Pancreas (tissue), 10 donors: ENCODE measurements at places on chromosomes 13 and 19. TPM values are rescaled to one million over a fixed set of nuclear protein-coding genes. Genes with fewer than 3 reads are reported as not detected.

SOX1 gene
- total RNA-seq, result not detected

PLPPR3 gene
- total RNA-seq, result not detected

DNA sequence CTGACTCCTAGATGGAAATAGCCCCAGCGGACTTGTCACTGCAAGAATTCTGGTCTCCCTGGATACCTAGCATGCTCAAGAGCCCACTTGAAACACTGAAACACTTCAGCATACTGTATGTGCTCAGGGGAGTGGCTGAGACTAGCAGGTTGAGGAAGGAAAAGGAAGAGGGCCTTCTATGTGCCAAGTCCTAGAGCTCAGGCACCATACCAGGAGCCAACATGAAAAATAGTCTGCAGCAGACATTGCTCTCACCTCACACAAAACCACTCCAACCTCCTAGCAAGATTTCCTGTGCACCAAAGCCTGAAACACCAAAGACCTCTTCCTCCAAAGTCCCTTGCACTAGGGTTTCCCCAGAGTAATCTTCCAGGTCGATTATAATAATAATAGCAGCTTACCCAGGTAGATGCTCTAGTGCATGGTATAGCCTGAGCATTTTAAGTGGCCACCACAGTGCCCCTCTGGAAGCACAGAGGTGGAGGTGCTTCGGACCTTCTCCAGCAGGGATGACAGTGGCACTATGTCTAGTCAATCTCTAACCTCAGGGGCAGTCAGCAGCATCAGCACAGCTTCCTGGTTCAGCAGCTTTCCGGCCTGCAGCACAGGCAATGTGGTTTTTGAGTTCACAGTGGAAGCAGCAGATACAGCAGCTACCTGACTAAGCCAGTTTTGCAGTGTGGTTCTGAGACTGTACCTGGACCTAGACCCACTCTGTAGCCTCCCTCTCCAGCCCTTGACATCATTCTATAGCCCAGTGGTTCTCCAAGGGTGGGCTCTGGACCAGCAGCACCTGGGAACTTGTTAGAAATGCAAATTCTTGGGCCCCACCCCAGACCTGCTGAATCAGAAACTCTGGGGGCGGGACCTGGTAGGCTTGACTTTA, 45.6 kb upstream of the UBE2L5 start:
- H3K36me3 ChIP-seq, result no peaks in the 10 kb centered on the region
- no peak overlapping the region for H3K4me3 ChIP-seq
- peaks cover 6% of the 10 kb centered on the region for H3K4me1 ChIP-seq
- no peak for DNase-seq

- DNase-seq, result no peak
- H3K36me3 ChIP-seq, result no peaks in the 10 kb centered on the region
- no peaks in the 10 kb centered on the region for H3K27me3 ChIP-seq
- peaks cover 51% of the 10 kb centered on the region for H3K4me1 ChIP-seq
- H3K4me3 ChIP-seq, result no peak overlapping the region
Measured at GRCh38 chr19:19459073-19459472, 53.6 kb downstream of the GATAD2A start.

DNA sequence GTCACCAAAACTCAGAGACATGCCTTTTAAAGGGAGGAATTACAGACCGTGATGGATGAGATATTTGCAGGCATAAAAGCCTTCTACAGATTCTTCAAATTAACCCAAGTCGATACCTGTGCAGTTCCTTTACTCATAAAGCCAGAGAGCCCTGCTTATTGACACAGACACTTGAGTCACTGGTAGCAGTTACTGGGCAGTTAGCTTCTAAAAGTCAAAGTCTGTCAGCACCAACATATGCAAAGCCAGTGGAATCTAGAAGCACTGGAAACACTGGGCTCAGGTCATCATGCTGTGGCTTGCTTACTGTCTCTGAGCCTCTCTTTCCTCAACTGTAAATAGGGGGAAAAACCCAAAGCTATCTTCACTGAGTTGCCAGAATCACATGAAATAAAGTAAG, 25.7 kb upstream of the LRCH1 start:
- no peaks in the 10 kb centered on the region for H3K36me3 ChIP-seq
- no peak overlapping the region for H3K27ac ChIP-seq
- no peaks in the 10 kb centered on the region for H3K4me1 ChIP-seq
- no peak overlapping the region for H3K4me3 ChIP-seq
- no peak for DNase-seq
- no peaks in the 10 kb centered on the region for H3K27me3 ChIP-seq

DNA sequence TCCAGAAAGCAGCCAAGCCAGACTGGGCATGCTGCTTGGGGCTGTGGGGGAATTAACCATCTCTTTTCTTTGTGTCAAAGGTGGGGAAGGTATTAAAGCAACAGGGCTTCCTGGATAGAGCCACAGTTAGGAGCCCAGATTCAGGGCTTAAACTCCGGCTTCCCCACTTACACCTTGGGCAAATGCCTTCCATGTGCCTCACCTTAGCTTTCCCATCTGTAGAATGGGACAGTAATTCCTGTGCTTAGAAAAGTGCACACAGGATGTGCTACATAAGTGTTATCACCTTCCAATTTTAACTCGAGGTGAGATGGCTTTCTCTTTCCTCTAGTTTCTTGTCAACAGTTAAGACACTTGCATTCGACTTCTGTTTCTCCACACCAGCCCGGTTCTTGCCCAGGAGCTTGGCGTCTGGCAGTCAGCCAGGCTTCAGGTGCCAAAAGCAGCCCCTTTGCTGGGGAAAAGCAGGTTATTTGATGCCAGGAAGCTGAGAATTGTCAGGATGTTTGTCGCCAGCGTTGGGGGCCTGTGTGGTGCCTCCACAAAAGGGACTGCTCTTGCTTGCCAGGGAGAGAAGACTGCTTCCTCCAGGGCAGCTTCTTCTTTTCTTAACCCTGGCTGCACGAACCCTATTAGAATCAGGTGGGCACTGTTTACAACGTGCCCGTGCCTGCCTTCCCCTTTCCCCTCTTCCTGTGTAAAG, 79.2 kb downstream of the SIPA1L3 start:
- H3K36me3 ChIP-seq, result no peaks in the 10 kb centered on the region
- H3K4me1 ChIP-seq, result peaks cover 11% of the 10 kb centered on the region
- no peak for DNase-seq
- H3K4me3 ChIP-seq, result no peak overlapping the region
- no peak overlapping the region for H3K27ac ChIP-seq
- no peaks in the 10 kb centered on the region for H3K27me3 ChIP-seq

- H3K27me3 ChIP-seq, result no peaks in the 10 kb centered on the region
- H3K36me3 ChIP-seq, result peaks cover 5% of the 10 kb centered on the region
- peaks cover 8% of the 10 kb centered on the region for H3K4me1 ChIP-seq
- peak overlapping the region; percentile 81 for H3K4me3 ChIP-seq
- H3K27ac ChIP-seq, result peak overlapping the region; percentile 25
Measured at GRCh38 chr19:45402298-45403061, 2.4 kb downstream of the PPP1R13L start.

ZSCAN1 gene
- not detected for total RNA-seq

DNA sequence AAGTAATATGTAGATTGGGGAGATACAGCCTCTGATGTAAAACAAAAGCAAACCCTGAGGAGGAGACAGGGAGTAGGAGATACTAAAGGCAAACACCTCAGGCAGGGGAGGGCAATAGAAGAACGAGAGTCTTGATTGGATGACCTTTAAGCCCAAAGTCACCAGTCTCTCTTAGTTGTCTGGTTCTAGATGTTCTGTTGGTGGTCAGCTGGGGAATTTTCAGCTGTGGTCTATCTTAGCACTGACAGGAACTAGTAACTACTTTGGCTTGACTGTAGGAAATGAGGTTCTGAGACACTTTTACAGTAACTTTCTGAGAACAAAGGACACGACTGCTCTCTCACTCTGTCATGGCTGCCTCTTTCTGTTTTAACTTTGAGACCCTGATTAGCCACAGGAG, 290.7 kb upstream of the MIR17HG start:
- H3K4me3 ChIP-seq, result no peak overlapping the region
- no peak for DNase-seq
- H3K4me1 ChIP-seq, result no peaks in the 10 kb centered on the region
- H3K27me3 ChIP-seq, result no peaks in the 10 kb centered on the region

NALCN gene
- 0.69 TPM for total RNA-seq

ATP4B gene
- not detected for total RNA-seq
